ENCODE measurements at places on chromosomes 2 and 18.

GRCh38 chr2:123366239-123366837 lies 658.7 kb upstream of the CNTNAP5 start:
- DNase-seq, result no peak

- DNase-seq, result no peak
Observed at GRCh38 chr2:59034837-59035236, 793.7 kb upstream of the FANCL start.

- DNase-seq, result no peak
Observed at GRCh38 chr18:46550609-46551008, 106.4 kb downstream of the LOXHD1 start.

DNA sequence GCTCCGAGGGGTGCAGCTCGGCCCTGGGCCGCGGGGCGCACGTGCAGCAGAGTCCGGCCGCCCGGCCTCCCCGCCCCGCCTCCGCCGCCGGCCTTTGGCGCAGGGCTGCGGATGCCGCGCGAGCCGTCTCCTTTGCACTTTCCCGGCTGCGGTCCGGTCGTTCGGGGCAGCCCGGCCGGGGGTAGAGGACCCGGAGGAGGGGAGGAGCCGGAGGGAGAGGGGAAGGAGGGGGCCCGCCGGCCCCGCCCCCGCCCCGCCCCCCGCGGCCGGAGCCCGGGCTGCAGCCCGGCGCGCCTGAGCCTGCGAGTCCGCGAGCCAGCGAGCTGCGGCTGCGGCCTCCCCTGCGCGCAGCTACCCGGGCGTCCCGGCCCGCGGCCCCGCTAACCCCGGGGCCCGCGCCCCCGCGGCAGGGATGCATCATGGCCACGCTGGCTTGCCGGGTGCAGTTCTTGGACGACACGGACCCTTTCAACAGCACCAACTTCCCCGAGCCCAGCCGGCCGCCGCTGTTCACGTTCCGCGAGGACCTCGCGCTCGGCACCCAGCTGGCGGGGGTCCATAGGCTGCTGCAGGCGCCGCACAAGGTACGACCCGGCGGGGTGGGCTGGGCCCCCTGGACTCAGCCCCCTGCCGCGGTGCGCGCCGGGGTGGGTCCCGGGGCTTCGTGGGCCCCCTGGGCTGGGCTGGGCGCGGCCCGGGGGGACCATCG lies at the start of gene FHOD3:
Gene FHOD3, plus strand, starts transcription at position 297 of the 709 bp plus-strand sequence. Its CDS starts 123 bp downstream, at position 420.
- no peak for DNase-seq

DNA sequence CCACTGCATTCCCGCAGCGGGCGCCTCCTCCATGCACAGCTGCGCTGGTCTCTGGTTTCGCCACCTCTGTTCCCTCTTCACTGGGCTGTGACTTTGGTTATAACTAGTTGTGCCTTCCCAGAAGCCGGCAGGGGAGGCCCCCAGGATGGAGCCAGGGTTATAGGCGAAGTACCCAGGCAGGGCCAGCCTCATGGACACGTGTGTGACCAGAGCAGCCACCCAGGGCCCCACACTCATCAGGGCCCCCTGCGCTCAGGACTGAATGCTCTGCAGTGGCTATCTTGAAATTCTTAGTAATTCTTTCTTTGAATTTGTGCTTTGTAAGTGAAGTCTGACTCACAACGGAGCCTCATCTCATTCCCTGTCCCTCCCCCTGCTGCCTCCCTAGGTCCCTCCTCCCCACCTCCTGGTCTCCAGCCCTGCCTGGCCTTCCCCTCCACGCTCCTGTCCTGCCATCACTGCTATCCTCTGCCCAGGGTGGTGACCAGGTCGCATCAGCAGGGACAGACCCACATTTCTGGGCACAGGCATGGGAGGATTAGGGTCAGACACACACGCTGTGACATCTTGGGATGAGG lies 38.1 kb upstream of the LBH start:
- DNase-seq, result no peak

DNA sequence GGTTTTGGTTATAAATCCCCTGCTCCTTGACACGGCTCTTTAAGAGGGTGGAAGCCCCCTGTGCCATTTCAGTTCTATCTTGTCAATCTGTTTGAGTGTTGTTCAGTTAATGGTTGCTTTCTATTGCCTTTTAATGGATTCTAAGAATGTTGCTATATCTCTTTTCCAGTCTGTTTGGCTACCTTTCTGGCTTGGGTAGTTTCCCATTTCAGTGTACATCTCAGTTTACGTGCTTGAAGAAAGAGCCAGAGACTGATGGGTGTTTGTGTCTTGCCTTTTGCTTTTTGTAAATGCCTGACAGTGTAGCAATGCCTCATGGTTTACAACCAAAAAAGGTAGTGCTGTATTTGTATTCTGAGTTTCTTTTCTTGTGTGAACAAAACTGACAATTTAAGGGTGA lies 45.3 kb downstream of the SPATS2L start:
- DNase-seq, result no peak

- DNase-seq, result no peak
Observed at GRCh38 chr2:173673640-173674039, 291.5 kb downstream of the SP3 start.

DNA sequence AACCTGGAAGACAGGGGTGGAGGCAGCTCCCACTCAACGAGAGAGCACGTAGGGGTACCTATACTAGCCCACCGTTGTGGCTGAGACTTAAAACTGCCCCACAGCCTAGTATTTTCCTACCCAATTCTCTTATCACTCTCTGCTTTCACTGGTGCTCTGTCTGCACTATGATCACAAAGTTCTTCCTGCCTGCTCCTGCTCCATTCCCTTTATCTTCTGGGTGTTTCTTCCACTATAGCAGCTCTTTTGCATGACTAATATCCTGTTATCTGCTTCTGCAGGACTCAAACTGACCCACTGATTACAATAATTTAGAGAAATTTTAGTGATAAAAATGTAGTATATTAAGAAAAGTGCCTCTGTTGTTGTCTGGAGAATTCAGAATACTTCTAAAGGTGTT lies 184.8 kb downstream of the LRP1B start:
- DNase-seq, result no peak

- no peak for DNase-seq
Observed at GRCh38 chr2:191427031-191427430, 181.8 kb downstream of the MYO1B start.

- DNase-seq, result no peak
Observed at GRCh38 chr2:58052978-58053377, 6.4 kb downstream of the VRK2 start.

- DNase-seq, result no peak
Observed at GRCh38 chr2:65276609-65277008, 49.0 kb downstream of the ACTR2 start.

GRCh38 chr18:60193780-60194179 lies 178.8 kb downstream of the MC4R start:
- DNase-seq, result no peak

DNA sequence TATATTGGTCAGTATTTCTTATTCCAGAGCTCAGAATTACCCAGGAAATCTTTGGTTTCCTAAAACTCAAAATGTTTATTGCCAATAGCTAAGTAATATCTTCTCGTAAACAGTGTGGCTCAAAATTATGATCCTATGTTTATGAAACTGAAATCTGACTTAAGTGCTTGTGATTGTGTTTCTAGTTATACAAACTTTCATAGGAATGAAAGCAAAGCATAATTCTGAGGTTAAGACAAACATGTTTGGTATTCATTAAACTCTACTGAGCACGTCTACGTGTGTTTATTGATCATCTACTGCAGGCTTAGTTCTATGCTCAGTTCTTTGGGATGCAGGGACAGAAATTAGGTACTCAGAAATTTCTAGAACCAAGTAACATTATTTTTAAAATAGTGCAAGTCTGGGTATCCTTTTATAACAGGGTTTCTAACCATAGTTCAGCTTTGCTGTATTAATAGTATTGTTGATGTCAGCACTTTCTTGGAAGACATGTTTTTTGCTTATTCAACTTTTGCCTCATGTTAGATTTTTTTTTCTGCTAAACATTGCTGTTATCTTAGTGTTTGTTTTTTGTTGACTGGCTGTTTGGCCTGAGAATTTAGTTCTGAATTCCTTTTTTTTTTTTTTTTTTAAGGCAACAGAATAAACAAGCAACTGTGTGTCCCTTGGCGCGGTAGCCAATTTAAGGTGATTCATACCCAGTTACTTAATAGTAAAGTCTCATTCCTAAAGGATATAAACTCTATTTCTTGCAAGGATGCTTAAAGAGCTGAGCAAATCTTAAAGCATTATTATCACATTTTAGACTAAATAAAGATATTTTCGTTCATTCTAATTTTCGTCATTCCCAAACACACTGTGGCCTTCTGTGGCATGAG lies 31.3 kb downstream of the PTPRM start:
- no peak for DNase-seq

DNA sequence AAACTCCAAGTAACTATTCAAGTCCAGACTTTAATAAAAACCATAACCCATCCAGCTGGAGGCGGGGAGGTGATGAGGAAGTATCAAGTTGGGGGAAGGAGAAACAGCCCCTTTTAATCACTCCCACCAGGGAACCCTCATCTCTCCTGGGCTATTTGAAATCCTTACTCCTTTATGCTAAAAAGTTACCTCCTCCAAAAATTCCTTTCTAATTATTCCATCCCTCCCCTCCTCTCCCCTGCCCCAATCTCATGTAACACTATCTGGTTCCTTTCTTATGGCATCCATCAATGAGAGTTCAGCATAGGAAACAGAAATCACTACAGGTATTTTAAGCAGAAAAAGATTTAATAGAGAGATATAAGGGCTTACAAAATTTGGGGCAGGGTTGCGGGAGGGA lies 9.3 kb upstream of the SLC14A2 start:
- DNase-seq, result no peak

- no peak for DNase-seq
Observed at GRCh38 chr2:101149241-101150192, 1.7 kb downstream of the TBC1D8 start.

DNA sequence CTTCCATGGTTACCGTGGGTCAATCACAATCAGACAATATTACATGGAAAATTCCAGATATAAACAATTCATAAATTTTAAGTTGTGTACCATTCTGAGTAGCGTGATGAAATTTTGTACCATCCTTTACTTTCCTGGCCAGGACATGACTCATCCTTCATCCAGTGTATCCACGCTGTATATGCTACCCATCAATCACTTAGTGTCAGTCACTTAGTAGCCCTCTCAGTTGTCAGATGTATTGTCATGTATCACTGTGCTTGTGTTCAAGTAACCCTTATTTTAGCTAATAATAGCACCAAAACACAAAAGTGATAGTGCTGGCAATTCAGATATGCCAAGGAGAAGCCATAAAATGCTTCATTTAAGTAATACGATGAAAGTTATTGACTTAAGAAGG lies 282.6 kb downstream of the CPS1 start:
- no peak for DNase-seq

GRCh38 chr2:130246430-130246829 lies 48.2 kb upstream of the TUBA3E start:
- DNase-seq, result no peak

GRCh38 chr2:108640731-108641130 lies 78.6 kb upstream of the RANBP2 start:
- no peak for DNase-seq

DNA sequence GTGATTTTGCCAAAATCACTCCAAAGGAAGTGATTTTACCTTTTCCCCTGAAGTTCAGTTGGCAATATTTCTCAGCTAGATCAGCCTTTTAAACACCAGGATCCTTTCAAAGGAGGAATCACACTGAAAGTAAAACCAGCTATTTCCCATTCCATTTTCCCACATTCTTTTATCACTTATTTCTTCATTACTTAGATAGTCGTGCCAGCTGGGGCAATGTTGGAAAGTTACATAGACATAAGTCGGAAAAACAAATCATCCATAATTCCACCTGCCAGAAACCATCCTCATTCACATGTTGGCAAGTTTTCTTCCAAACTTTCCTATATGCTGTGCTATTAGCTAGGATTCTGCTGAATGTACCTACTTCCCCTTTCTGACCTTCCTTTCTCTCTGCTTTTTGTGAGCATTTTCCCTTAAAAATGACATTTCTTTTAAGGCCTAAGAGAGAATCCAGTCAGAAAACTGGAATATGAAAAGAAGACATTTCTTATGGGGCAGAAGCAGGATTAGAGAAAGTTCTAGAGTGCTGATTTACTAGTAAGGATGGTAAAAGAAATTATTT lies 170.0 kb upstream of the STK17B start:
- DNase-seq, result no peak

- no peak for DNase-seq
Observed at GRCh38 chr18:25350489-25351251, 1.3 kb downstream of the ZNF521 start.

GRCh38 chr2:98935111-98935770 lies 784 bp downstream of the CRACDL start:
- DNase-seq, result no peak

- no peak for DNase-seq
Observed at GRCh38 chr2:48175254-48175653, 269.0 kb upstream of the FBXO11 start.

GRCh38 chr2:198966269-198966668 lies 491.5 kb downstream of the SATB2 start:
- no peak for DNase-seq

DNA sequence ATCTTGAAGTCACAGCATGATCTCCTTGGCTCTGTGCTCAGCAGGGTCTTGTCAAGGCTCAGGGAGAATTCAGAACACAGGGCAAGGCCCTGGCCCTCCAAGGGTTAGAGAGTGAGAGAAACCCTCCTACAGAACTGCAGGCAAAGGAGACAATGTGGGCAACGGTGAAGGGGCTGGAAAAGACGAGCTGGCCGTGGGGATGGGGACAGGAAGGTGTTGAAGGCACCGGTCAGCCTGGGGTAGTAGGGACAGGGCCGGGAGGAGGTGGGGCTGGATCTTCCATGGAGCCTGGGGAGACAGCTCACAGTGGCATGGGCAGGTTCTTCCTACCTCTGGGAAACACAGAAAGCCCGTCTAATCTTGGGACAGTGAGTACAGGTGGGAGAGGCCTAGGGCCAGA lies 92.2 kb upstream of the MCFD2 start:
- no peak for DNase-seq

- DNase-seq, result no peak
Observed at GRCh38 chr2:96636551-96637171, 1.5 kb downstream of the KANSL3 start.

DNA sequence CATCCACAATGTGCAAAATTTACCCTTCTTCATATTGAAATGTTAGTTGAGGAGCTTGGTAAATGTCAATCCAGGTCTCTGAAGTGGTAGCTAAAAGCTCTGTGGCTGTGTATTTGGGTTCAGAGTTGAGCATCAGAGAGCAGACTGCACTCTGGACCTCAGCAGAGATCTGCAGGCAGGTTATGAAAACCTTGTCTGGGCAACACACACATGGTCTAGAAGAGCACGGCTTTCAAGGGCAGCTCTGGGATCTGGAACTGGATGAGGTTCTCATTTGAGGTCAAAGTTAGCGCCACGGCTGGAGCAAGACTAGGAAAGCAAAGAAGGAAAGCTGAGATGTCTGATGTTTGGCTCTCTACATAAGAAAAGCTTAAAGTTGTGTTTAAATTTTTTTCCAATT lies 243.0 kb downstream of the SH3BP4 start:
- no peak for DNase-seq
